ENCODE measurements at places on chromosomes 1 and 21. TPM values are rescaled to one million over a fixed set of nuclear protein-coding genes. Genes with fewer than 3 reads are reported as not detected.

KISS1 gene
- not detected for total RNA-seq

DNA sequence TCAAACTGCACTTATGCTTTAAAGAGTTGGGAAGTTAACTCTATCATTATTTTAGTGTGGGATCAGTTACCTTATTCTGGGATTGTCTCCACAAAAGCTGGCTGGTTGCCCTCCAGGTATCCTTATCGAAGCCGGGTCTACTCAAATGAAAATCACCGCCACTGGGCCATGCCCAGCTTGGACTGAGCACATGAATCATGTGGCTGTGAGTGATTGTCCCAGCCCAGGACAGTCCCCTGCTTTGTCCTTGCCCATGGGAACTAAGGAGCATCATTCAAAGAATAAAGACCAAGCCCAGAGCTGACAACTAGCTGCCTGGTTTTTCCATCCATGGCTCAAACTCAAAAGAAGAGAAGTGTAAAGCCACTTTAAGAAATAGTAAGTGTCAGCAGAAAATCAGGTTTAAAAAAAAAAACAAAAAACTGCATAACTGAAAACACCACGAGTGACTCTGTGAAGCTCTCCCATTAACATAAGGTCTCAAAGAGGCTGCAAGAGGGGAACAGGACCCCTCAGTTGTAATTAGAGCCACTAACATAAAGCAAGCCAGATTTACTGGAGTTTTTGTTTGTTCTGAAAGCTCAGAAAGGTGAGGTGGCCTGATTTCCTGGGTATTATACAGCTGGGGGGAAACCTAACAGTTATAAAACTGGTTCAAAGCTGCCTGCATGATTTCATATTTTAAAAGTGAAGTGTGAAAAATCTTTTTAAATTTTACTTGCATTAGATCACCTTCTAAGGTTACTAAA is 91.5 kb downstream of the KIF14 start:
- no peak for DNase-seq

- no peak for DNase-seq
These were observed 131.5 kb upstream of the LMO4 start for GRCh38 chr1:87197156-87197555.

DNA sequence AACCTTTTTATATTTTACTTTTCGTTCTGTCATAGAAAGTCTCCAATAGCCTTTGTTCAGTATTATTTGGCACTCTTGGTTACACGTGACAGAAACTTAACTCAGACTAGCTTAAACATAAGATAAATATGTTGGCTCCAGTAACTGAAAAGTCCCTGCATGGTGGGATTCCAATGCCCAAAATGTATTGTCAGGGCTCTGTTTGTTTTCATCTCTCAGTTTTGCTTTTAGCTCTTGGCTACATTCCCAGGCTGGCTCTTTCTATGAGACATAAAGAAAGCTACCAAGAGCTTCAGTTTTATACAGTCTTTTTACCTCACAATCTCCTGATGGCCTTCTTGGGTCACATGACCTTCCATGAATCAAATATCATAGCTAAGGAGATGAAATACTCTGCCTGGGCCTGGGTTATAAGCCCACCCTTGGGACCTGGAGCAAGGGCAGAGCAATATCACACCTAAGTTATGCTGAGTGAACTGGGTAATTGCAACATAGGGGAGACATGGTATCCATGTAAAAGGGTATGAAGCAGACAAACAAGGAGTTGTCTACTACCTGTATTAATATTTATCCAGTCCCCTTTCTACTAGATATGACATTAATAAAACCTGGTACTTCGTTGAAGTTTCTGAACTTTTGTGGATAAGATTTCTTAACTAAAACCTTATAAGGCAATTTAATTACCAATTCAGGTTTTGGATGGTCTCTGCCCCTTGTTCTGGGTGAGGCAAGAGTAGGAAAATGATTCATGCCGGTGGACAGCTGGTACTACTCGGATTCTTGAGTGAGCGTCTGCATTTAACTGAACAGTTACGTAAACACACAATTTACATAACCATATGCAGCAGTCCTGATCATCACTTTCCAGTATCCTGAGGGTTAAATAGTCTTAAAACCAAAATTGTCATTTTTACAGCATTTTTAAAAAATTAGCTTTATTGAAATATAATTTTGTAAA is 442.3 kb downstream of the GPATCH2 start:
- no peak for DNase-seq

MAP1LC3C gene
- total RNA-seq: not detected

AURKAIP1 gene
- 89.5 TPM for total RNA-seq

CYP4A22 gene
- not detected for total RNA-seq

DNA sequence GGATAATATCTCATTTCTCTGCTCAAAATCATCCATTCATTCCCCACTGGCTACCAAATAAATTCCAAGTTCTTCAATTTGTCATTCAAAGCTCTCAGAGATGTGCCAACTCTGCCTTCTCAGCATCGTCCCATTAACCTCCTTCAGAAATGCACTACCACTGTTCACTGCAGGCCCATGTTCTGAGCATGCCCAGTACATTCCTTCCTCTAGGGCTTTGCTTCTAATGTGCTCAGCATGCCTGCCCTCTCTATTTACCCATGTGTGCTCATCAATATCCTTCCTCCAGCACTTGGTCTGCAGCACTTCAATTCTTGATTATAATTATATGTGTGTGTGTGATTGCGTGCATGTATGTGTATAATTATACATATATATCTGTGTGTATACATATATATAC is 36.1 kb upstream of the RGS8 start:
- no peak for DNase-seq

APOBEC4 gene
- total RNA-seq: not detected

TSPEAR gene
- total RNA-seq: not detected

All from activated CD4-positive, alpha-beta T cell treated with anti-CD3 and anti-CD28 coated beads for 36 hours (primary cell).